CD4-positive, alpha-beta T cell treated with Interferon gamma for 1 hour (primary cell): ENCODE measurements at places on chromosomes 3 and 15.

GRCh38 chr3:36399933-36400332 is 19.6 kb downstream of the STAC start:
- no peak for DNase-seq

DNA sequence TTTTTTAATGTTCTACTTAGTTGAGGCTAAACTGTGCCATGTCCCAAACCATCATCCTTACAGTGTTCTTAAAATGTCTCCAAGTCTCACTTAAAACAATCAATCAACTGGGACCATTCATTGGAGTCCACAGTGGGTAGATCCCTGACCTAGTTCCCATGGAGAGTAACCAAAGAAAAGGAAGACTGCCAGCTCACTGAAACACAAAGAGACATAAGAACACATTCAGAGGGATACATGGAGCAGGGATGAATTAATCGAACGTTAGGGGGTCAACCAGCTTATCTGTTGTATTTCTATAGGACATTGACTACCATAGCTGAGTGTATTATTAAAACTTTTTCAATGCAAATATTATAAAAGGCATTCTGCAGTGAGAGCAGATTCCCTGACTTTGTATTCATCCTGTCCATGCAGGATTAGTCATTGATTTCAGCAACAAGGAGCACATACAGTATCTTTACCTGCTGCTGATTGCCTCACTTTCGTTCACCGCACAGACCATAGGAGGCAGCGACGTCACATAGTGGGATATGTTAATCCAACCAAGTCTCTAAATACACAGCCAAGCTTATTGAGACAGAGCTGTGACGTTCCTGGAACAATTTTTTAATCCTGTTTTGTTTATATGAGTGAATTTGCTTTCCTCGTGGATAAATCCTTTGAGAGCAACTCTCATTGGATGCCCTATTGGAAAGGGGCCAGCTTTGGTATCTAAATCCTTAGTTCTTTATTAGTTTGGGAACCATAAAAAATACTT is 364.9 kb upstream of the RBMS3 start:
- no peak for DNase-seq

- no peak for DNase-seq
Observed at GRCh38 chr3:66211779-66212178, 9.0 kb upstream of the SLC25A26 start.

DNA sequence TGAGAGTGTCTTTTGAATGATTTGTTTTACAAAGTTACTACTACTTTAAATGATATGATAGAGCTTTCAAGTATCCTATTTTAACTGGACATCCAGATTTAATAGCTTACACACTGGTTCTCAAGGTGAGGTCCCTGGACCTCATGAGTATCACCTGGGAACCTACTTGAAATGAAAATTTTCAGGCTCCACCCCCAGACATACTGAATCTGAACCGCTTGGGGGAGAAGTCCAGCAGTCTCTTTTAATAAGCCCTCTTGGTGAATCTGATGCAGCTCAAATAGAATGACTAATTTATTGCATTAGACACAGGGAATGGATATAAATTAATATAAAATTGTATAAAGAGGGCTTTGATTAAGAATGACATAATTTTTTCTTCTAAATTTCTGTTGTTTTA is 29.4 kb upstream of the SLITRK3 start:
- no peak for DNase-seq

GRCh38 chr3:4720316-4721075 is 227.3 kb downstream of the ITPR1 start:
- DNase-seq: no peak
